ENCODE measurements at places on chromosomes 16 and 17.

DNA sequence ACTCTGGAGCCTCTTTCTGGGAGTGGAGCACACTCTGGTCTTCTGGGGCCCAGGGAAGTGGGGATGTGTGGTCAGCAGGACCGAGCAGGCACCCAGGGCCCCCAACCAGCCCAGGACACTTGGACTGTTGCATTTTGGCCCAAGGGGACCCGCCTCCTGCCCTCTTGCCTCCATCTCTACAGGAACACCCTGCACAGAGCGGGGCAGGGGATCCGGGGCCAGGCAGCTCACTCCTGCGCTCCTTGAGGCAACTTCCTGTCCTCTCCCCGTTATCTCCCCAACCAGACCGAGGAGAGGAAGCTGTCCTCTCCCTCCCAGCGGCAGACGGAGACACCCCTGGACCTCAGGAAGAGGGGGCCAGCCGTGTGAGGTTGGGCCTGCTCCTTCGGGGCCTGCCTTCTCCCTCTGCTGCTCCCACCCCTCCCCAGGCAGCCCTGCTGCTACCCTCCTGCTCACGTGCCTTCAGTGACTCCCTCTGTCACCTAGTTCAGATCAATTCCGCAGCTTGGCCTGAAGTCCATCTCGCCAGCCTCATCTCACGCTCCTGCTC is 10.0 kb upstream of the ATP2A3 start:
- DNase-seq, result no peak

DNA sequence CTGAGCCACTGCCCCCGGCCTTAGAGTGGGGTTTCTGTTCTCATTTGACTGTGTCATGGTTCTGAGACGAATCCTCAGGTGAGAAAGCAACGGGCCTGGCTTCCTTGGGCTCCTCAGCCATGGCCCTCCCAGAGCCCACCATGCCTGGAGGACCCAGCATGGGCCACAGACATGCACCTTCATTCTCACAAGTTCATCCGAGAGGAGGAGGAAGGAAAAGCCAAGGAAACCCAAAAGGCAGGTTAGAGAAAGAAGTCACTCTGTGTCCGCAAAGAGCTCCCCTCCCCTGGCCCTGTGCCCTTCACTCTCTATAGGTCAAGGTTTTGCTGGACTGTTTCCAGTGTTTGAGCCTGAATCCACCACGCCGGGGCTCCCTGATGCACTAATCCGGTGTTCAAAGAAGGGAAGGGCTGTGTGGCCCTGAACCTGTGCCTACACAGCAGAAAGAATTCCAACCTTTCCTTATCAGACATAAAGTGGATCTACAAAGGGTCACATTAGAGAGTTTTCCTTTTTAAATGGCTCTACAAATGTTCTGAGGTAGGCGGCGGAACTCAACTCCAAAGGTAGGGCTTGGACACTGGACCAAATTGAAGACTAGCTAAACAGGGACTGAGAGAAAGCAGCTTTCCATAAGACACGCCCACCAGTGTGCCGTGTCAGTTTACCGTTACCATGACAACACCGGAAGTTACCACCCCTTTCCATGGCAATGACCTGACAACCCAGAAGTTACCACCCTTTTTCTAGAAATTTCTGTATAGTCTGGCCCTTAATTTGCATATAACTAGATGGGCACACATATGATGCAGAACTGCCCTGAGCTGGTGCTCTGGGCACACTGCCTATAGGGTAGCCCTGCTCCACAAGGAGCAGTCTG is 15.9 kb upstream of the PECAM1 start:
- no peak for DNase-seq

DNA sequence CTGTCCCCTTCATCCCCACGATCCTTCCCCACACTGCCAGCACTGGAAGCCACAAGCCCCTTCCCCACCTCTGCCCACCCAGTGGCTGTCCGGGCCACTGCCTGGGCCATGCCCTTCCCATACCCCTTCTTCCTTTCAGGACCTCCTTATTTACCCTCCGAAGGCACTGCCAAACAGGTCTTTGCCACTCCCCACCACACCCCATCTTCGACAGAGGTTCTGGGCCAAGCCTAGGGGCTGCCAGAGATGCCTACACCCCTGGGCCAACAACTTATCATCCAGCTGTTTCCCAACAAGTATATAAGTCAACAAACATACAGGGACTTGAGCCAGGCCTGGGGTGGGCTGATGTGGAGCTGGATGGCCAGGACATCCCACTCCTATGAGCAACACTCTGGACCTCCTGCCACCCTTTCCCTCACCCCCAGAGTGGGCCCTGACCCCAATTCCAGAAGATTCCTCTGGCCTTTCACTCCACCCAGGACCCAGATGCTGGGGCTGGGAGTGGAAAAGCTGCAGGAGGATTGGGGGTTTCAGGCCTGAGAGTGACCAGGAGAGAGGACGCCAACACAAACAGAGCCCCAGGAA is 1.5 kb upstream of the PPP1R1B start:
- DNase-seq, result no peak

- no peak for DNase-seq
These were observed 37.4 kb downstream of the BPTF start for GRCh38 chr17:67862614-67863217.

DNA sequence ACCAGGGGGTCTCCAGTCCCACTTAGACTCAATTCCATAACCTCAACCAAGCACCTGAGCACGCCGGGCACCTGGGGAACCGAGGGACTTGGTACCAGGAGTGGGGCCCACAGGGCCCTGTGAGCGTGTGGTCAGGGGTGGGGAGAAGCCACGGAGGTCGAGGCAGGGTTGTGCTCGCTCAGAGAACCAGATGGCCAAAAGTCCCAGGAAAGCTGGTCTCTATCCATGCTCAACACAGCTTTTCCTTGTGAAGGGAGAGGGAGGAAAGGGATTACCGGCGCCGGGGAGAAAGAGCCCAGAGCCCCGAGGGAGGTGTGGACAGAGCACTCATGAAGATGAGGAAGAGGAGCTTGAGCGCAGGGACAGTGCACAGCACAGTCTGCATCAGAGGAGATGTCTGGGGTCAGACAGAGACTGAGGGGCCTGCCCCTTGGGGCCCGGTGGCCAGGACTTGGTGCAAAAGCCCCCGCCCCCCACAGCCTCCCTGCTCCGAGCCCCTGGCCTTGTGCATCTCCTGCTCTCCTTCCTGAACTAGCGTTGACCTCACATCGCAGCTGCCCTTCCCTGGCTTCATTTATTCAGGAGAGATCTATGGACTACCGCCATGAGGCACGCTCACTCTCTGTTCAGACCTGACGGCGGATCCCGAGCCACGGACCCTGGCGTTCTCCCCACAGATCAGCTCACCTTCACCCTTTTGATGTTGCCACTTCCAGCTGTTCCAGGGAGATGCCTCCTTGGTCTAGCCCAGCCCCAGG is 355.4 kb upstream of the TNRC6C start:
- no peak for DNase-seq

- DNase-seq, result no peak
These were observed 34.0 kb downstream of the HS3ST3B1 start for GRCh38 chr17:14334919-14335318.

- no peak for DNase-seq
These were observed 78.9 kb upstream of the EEF2KMT start for GRCh38 chr16:5176505-5176904.

GRCh38 chr17:32523017-32523680 is 36.4 kb downstream of the CDK5R1 start:
- DNase-seq, result peak; percentile 39

DNA sequence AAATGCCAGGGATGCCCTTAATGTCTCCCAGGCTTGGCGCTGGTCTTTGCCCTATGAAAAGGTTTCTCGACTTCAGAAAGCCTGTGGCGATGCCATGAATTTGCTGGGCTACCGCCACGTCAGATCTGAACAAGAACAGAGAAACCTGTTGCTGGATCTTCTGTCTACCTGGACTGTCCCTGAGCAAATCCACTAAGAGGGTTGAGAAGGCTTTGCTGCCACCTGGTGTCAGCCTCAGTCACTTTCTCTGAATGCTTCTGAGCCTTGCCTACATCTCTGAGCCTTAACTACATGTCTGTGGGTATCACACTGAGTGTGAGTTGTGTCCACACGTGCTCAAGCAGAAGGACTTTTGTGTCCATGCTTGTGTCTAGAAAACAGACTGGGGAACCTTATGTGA is 11.4 kb downstream of the CHST4 start:
- DNase-seq, result no peak
